Hematopoietic multipotent progenitor cell treated with erythropoietin and hydrocortisone succinate and interleukin-3 and kit ligand, for 6 days (in vitro differentiated cells): ENCODE measurements at places on chromosomes 13 and 19.
A peak's percentile ranks its signal among the peaks of the same experiment; 100 is the strongest.

DNA sequence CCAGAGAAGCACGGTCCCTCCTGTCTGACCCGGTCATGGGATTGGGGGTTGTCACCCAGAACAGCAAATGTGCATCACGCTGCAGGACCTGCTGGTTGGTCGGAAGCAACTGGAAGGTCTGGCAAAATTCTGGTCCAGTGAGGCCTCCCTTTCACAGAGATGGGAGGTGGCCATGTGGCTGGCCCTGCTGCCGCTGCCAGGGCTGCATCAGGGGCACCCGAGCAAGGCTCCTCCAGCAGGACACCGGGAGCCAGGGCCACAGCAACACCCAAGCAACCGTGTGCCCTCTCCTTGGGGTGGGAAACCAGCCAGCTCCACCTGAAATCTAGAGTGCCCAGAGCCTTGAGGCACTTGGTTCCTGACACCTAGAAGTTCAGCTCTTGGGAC is 11.5 kb upstream of the GAS6 start:
- DNase-seq: no peak

- no peak for DNase-seq
Observed at GRCh38 chr19:31900991-31901390, 444.4 kb upstream of the ZNF507 start.

DNA sequence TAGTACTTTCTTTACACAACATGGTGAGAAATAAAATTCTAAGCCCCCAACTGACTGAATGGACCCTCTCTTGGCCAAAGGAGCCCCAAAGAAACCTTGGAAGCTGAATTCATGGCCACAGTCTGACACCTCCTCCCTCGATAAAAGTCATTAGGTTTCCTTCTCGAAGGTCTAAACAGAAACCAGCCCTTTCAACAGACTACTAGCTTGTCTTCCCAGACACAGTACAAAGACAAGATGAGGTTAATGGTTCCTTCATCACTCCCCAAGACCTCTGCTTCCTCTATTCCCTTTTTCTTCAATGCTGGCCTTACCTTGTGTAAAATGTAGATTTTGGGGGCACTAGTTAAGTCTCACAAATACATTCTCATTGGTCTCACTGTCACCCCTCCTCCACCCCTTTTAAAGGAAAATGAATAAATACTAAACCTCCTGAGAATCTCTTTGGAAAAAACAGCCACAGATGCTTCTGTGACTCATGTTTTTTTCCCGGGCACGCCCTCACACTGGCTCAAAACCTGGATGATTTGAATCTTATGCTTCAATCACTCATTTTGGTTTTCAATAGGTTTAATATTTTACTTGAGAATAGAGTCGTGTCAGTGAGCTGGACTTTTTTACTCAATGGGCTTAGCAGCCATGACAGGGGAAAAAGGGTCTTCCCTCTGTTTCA is 65.8 kb upstream of the MED4 start:
- DNase-seq: no peak

DNA sequence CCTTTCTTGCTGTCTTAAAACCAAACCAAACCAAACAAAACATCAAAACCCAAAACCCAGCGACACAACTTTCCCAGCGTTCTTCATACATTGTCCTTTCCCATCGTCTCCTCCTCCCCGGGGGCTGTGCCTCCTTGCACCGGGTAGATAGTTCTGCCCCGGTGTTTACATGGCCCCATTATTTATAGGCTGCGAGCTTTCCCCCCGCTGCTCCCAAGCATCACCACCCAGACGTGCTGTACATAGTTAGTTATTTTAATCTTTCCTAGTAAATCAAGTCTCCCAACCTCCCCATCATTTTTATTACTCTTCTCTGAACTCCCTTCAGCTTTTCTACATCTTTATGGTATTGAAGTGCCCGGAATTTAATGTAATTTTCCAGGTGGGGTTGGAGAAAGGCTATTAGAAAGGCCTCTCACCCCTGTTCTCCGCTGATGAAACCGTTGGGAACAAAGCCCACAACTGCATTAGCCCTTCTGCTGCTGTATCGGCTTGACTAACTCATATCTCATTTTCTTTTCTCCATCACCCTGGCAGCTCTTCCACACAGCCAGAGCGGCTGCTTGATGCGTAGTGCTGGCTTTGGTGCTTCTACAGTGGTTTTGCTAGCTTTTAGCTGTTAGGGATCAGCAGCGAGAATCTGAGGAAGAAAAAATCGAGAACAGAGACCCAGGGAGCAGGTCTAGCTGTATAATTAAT is 53.1 kb downstream of the FGF9 start:
- DNase-seq: no peak

- no peak for DNase-seq
Observed at GRCh38 chr13:38384171-38384570, 34.5 kb downstream of the UFM1 start.

DNA sequence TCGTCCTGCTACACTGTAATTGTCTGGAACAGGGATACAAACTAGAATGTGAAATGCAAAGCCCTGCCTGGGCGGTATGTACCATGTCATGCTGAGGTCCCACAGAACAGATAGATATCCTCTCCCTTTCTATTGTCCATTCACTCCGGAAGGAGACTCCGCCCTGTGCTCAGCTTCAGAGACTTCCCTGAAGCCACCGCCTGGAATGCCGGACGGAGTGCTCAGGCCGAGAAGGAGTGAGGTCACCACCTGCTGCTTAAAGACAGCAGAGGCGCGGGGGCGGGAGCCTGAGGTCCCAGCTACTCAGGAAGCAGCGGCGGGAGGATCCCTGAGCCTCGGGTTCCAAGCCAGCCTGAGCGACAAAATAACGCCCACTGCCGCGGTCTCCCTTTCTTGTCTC is 890 bp upstream of the ZNF611 start:
- no peak for DNase-seq

DNA sequence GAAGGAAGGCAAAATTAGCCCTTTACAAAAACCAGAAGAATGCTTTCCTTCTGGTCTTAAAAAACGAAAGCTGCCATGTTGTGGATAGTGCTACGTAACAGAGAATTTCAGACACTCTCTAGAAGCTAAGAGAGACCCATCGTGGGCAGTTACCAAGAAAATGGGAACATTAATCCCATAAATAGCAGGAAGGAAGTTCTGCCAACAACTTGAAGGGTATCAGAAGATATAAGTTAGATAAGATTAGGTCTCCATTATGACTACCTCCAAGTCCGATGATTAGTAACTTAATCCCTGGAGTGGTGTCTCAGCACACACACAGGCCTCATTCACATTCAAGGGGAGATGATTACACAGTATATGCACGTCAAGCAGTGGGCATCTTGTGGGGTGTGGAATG is 115.7 kb upstream of the TRPC4 start:
- DNase-seq: no peak

GRCh38 chr19:7842661-7843294 is 12.8 kb downstream of the EVI5L start:
- DNase-seq: no peak

GRCh38 chr13:80036845-80037504 is 304.0 kb downstream of the SPRY2 start:
- peak; percentile 66 for DNase-seq

DNA sequence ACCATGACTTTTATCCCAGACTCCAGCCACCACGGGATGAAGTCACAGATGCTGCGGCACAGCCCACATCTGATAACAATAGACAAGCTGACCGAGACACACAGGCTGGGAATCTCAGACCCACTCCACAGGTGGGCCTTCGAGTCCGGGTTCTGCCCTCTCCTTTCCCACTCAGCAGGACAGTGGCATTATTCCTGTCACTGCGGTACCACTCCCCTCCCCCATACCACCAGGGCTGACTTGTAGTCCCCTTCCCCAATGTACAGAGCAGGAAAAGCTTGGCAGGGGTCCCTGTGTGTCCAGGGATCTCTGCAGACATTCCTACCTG is 179 bp upstream of the AMER2 start:
- DNase-seq: no peak

DNA sequence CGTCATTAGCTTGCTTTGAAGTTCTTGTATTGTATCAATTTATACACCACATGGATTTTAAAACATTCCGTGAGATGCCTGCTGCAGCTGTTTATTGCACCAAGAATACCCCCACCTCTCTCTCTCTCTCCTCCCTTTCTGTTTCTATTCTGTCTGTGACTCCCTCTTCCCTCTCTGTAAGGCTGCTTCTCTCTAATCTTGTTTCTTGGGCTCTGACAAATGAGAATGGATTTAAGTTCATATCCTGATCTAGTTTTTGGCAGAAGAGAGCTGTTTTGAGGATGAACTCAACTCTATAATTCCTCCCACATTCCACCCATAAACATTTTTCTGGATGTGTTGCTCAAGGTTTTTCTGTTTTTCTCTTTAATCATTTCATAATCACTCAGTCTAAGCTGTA is 144.3 kb upstream of the FRY start:
- no peak for DNase-seq
